RKO (cell line): ENCODE measurements at places on chromosomes 1 and 21.

- no peak for DNase-seq
These were observed 27.6 kb downstream of the IL10RB start for GRCh38 chr21:33293811-33294216.

DNA sequence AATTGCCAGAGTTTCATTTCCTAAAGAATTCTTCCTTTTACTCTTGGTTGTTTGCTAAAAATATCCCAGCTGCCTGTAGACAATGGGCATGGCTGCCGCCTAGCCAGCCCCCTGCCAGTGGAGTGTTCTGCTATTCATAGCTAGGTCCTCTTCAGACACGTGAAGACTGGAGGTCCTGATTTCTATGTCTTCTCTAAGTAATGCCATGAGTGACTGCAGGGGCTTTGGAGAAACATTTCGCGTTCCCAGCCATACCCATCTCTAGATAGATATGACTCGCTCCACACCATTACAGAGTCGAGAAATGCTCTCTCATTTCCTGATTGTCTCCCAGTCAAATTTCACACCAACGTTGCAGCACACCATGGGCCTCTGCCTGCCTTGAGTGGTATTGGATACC lies 99.5 kb upstream of the BACE2 start:
- DNase-seq, result no peak

DNA sequence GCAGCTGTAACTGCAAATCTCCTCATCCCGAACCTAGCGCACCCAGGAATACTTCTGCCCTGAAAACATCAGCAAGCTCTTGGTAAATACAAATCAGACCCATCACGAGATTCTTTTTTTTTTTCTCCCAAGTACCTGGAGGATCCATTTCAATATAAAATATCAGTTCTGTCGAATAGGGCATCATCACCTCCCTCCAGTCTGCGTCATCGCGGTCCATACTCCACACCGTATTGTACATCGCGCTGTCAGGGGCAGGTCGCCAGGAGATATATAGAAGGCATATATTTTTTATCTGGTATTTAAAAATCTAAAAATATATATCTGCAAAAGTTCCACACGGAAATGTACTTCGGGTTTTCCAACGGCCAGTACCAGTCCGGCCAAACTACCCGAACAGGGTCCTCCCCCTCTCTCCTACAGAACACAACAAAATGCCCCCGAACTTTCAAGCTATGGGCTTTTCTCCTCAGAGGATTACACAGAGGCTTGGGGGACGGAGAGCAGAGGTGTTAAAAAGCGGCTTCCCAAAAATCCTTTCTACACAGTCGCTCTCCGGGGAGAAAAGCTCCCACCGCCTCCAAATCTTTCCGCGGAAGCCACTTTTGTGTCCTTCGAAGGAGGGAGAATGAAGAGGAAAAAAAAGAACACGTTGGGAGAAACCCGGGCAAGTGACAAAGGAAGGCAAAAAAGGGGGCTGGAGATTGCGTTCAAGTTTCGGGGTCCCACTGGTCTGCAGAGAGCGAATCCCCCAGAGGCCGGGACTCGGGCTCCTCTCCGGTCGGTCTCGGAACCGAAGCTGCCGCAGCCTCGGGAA lies 509 bp downstream of the PIK3R3 start:
- DNase-seq, result peak; percentile 78

DNA sequence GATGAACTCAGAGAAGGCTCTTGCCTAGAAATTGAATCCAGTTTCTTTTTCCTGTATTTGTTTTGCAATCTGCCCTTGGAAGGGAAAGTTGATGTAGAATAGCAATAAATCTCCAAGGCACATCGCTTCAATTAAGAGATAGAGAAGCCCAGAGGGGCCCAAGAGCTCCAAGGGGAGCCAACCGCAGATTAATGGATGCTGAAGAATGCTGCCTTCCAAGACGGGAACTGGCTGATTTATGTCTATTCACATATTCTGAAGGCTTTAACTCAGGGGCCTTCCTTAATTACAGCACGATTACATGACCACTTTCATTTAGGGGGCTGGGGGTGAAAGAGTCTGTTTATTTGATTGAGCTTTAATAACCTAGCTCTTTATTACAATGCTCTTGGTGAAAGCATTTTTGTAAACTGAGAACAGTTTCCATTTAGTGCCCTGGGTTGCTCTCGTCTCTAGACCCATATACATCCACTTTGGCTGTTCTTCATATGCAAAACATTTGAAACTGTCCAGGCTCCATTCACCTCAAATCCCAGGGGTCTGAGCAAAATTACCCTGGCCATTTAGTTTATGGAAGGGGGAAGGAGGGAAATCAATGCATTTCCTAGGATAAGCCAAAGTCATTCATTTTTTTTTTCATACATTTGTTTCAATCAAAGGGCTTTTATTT lies 87.4 kb upstream of the CLDN14 start:
- no peak for DNase-seq

DNA sequence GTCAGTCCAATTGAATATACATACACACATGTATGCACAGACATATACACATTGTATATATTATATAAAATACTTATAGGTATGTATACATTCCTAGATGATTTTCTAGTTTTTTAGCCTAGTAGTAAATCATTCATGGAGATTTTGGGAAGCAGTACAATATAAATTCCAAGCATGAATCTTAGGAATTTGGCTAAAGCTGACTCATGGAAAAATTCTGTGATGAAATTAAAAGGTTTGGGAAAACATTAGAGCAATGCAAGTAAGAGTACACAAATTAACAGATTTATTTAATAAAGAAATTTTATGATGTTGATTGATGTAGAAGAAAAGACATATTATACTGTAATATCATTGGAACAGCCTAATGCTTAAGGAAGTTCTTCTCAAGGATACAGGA lies 43.7 kb upstream of the PTGFR start:
- no peak for DNase-seq

DNA sequence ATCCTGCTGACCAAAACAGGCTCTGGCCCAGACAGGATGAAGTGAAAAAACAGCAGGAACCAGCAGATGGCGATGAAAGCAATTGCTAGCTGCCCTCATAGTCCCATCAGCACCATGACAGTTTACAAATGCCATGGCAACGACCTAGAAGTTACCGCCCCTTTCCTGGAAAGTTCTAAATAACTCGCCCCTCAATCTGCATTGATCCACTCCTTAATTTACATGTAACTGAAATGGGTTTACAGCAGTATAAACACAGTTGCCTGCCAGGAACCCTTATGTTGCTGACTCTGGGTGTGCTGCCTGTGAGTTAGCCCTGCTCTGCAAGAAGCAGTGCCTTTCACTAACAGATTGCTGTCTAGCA lies 65.5 kb upstream of the CR1L start:
- DNase-seq, result peak; percentile 60

DNA sequence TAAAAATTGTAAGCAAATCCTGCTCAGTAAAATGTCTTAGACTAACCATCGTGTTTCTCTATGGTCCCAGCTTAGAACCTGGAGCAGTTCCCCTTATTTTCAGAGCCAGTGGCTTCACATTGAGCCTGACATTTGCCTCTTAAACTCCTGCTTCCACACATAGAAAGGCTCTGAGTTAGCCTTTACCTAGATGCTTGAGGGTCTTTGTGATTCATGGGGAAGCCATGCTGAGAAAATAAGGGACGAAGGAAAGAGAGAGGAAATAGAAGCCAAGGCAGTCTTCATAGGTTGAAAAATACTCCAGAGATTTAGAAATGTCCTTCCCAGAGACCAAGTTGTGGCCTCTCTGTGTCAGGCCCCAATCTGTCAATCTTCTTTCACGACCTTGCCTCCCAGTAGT lies 16.1 kb upstream of the RBBP5 start:
- no peak for DNase-seq

DNA sequence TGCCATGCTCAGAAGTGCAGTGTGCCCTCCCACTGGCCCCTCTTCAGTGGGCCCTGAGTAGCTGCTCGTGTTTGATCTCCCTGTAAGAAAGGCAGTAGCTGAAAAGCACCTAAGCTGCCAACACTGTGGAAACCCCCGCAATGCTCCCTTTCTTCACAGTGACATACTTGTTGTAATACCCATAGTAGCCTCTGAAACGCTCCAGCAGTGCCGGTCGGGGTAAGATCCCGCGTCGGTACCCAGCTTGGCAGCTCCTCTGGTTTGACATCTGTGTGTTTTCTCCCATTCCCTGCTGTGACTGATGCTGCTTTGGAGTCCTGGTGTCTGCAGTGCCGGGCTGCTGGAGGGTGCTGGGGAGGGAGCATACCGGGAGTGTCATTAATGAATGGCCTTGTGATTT lies 3.6 kb downstream of the CHAF1B start:
- peak; percentile 34 for DNase-seq

GRCh38 chr21:29299046-29299915 lies 559 bp downstream of the BACH1 start:
- DNase-seq, result peak; percentile 63

DNA sequence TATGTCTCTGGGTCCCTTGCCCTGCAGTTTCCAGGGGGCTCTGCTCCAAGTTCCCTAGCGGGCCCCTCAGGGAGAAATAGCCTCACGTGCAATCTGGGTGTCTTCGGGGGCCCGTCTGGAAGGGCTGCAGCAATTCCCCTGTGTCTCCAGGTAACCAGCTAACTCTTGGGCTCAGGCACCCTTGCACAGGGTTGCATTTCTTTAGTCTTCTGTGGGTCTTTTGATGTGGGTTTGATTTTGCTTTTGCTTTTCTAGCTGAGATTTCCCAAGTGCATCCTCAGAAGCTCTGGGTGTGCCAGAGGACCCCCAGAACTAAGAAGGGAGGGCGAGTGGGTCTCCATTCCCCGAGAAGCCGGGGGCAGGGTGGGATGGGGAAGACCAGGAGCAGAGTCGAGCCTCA lies 75.7 kb downstream of the SPSB1 start:
- DNase-seq, result no peak

DNA sequence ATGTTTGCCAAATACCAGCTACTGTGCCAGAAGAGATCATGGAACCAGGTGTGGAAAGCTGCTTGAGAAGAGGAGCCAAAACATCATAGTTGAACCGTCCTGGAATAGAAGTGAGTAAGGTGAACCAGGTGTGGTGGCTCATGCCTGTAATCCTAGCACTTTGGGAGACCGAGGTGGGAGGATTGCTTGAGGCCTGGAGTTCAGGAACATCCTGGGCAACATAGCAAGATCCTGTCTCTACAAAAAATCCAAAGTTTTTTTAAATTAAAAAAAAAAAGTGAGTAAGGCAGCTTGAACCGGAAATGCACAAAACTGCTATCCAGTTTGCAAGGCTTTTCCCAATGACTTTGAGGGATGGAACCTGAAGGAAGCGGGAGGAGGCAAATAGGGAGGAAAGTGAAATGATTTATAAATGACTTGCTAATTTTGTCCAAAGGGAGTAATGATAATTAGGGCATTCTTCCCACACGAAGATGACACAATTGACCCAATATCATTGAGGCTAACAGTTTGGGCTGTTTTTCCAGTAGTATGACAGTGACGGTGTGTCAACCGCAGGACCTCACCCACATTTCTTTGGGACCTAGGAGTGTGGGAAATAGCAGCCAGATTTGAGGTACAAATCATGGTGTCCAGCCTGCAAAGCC lies 1.5 kb upstream of the CNN3 start:
- DNase-seq, result no peak

GRCh38 chr1:87129606-87130005 lies 199.1 kb upstream of the LMO4 start:
- DNase-seq, result no peak

- DNase-seq, result peak; percentile 23
These were observed 180.6 kb upstream of the PALMD start for GRCh38 chr1:99465176-99465900.

- peak; percentile 50 for DNase-seq
These were observed 736 bp downstream of the KCNC4 start for GRCh38 chr1:110210604-110211495.

GRCh38 chr1:160124705-160125478 lies 9.3 kb downstream of the ATP1A2 start:
- DNase-seq, result peak; percentile 69

DNA sequence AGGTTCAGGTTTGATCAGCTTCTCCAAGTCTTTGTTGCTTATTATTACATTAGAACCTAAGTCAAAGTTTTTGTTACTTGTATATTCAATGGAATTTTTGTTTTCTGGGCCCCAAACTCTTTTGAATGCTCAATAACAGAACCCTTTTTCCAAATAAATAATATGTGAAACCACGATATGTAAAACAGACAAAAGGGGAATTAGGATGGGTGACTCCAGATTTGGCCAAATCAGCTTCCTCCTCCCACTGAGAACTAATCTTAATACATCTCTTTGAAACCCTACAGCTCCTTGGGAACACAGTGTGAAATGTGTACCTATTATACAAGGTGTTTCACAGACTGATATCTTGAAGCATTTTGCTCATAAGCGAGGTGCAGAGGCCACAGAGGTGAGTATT lies 67.0 kb upstream of the TNFSF18 start:
- no peak for DNase-seq

GRCh38 chr1:3312310-3312897 lies 142.1 kb upstream of the ARHGEF16 start:
- no peak for DNase-seq

DNA sequence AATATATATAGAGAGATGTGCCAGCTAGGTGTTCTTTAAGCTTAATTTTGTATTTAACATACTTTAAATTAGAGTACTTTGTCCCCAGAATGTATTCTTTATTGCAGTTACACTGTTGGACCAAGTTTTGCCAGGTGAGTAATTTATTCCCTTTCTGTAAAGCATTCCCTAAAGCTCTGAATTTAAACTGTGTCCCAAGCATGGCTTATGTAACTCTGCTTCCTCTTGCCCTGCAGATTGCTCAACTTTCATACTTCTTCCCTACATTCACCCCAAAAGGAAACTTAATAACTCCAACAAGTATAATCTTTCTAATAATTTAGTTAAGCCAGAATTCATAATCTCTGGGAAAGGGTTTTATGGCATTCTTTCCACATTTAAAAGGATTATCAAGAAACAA lies 5.6 kb downstream of the LYPLAL1 start:
- DNase-seq, result no peak

GRCh38 chr21:30340714-30341573 lies 3.5 kb upstream of the KRTAP27-1 start:
- peak; percentile 53 for DNase-seq

DNA sequence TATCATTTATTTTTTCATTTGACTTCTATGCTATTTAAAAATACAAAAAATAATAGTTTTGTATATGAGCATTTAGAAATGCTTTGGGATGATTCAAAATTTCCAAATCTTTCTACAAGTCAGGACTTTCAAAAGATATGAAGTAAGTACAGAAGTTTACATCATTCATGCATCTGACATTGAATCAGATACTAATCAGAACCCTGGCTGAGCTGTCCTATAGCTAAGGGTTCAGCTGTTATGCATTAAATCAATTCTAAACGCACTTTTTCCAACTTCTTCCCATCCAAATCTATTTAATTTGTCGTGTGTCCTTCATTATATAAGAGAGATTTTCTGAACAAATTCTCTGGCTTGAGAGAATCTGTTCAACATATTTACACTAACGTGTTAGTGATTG lies 779.4 kb downstream of the LTN1 start:
- no peak for DNase-seq

GRCh38 chr1:14263225-14263624 lies 335.3 kb upstream of the KAZN start:
- no peak for DNase-seq

- DNase-seq, result no peak
These were observed 31.6 kb downstream of the ADARB1 start for GRCh38 chr21:45105906-45106485.

GRCh38 chr1:177505905-177506590 lies 335.3 kb downstream of the BRINP2 start:
- DNase-seq, result peak; percentile 14
